ENCODE measurements at places on chromosomes 2 and 18.

- no peak for DNase-seq
Measured at GRCh38 chr18:55650363-55650870, 62.4 kb upstream of the TCF4 start.

GRCh38 chr18:52636536-52636935, 296.5 kb downstream of the DCC start:
- DNase-seq = no peak

DNA sequence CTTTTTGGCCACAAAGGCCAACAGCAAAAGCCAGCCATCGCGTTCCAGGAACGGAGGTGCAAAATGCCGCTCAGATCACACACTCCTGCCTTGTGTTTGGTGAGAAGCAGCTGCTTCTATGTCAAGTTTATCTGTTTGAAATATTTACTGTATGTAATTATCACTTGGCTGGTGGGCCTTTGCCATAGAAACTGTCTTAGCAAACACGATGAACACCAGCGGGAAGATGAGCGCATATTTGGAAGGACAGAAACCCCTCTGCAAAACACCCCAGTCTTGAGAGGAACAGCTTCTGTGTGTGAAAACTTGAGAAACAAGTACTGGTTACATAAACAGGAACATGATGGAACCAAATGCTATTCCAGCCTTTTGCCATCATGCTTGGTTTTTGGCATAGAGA, 59.7 kb downstream of the SCG2 start:
- no peak for DNase-seq

GRCh38 chr2:18372641-18373040, 187.8 kb downstream of the RDH14 start:
- DNase-seq = no peak

DNA sequence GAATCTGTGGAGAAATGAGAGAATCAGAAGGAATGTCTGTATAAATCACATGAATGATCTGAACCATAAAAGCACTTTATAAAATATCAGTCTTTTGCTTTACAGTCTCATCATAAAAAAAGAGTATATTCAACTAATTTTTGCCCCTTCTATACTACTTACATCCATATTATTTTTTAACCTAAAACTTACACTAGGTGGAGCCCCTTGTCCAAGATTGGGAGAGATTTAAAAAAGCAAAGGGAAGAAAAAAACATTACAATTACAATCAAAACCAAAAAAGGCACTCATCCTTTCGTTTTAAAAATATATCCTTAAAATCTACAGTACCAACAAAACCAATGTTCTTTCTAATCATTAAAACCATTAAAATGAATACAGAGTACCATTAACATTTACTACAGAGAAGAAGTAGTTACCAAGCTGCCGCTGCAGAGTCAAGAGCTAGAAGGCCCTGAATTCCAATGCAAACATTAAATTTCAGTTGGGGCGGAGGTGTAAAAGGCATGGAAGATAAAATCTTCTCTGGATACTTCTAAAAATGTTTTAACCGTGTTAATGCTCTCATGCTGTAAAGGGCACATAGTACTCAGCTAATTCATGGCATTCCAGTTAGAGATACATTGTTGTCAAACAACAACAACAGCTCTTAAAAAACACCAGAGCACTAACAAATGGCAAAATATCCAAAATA, 56.7 kb upstream of the EPB41L3 start:
- DNase-seq = no peak

DNA sequence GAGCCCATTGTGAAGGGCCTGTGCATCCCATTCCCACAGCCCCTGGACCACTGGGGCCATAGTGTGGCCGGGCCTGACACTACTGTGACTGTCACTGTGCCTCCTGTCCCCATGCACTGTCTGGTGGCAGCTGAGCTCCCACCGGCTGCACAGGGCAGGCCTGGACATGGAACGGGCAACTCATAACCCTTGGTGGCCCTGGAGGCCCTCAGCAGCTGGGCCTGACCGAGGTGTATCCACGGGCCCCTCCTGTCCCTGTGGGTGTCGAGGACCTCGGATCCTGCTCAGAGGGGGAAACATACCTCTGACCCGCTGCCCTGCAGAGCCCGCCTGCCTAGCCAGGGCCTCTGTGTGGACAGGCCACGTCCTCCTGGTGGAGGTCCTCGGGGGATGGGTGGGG, 7.8 kb upstream of the GAL3ST2 start:
- DNase-seq = no peak

DNA sequence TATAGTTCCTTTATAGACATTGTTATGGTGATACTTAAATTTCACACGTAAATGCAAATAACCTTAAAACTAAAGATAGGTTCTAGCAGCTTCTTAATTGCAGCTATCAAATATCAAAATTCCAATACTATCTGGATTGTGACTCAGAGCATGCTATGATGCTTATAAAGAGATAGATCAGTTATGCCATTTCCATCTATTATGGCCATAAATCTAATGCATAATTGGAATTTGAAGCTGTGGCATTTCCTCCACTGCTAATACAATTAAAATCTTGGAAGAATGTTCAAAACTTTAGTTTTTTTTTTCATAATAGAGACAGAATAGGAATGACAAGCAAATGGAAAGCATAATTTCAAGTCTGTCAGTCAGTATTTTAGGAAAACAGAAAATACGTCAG, 220.8 kb upstream of the GALNT5 start:
- DNase-seq = no peak

DNA sequence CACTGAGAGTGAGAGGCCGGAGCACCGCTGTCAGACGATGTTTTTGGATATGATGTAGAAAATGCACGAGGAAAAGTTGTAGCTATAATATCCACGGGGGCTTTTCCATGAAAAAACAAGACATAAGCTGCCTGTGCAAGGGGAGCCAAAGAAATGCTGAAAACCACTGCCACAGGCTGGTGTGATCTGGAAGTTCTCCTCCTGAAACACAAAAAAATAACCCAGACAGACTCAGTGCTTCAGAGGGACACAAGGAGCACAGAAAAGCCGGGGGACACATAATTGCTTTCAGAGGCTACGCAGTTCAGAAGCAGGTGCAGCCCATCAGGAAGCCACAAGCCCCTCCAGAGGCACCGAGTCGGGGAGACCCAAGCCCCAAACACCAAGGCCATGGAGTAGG, 98.2 kb downstream of the ZNF516 start:
- DNase-seq = no peak

- no peak for DNase-seq
Measured at GRCh38 chr2:222452422-222452950, 28.1 kb downstream of the SGPP2 start.

DNA sequence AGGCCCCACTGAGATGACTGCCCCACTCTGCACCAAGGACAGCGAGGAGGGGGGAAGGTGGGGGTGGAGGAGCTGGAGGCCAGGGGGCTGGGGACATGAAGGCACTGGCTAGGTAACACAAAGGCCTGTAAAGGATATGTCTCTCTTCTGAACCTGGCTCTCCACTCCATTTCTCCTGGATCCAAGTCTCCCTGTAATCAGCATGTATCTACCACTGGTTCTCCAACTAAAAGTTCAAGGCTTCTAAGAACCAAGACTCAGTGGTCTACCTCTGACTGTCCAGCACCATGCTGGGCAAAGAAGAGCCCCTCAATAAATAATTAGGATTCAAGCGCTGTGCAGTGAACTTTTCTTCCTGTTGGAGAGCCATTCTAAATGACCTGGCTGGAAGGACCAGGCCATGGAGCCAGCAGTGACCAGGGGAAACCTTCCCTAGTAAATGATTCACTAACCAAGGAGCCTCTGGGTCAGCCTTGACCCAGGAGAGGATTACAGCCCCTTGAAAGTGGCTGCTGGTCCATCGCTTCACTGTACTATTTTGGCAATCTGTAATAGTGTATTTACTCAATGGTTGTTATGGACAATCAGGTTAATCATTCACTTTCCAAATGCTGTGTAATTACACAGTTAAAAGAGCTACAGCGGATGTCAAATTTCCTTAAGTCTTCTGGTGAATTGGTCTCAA, 73.2 kb downstream of the BCL11A start:
- DNase-seq = no peak

DNA sequence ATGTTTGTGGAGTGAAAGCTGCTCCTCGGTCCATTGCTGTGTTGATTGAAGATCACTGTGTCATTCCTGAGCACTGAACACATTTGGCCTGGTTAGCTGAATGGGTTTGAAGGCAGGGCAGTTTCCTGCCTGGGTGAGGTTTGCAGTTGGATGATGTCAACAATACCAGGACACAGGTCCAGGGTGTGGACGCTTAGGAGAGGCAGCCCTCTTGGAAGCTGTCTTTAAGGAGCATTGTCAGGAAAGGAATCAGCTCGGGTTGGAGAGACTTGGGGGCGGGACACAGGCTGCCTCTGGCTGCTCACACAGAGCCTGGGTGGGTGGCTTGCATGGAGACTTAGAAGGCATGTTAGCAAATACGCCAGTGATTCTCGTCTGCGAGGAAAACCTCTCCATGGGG, 237.7 kb downstream of the SEPTIN10 start:
- no peak for DNase-seq

- DNase-seq = no peak
Measured at GRCh38 chr2:217958884-217959225, 43.9 kb downstream of the TNS1 start.

DNA sequence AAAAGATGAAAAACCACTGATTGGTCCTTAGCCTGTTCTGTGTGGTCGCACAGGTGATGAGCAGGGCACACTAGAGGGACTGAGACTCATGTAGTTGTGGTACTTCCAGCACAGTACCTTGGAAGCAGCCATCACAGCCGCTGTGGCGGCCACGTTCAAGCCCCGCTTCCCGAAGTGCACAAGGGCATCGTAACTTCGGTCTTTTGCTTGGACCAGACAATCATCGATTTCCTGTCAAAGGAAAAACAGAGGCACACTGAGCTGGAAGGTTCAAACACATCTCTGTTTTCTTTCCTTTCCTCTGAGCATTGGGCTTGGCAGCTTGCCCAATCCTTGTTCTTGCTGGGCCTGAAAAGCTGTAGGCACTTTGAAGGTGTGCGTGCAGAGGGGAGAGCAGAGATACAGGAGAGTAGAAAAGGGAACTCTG, 52.6 kb downstream of the MRPL35 start:
- DNase-seq = no peak

DNA sequence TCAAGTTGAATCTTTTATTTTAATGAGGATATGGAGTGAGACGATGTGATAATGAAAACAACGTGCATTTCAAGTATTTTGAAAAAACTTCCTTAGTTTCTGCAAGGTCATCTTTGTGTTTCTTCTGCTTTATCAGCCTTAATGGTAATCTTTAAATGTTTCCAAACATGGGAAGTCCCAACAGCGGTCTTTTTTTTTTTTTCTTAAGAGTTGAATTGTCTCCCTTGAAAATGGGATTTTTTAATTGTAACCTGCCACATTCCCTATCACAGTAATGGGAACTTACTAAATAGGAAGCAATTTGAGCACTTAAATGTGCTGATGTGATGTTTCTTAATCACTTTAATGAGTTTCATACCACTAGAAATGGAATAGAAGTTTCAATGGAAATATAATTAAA, 45.8 kb downstream of the ATIC start:
- DNase-seq = no peak

GRCh38 chr2:155356250-155356649, 657.8 kb downstream of the KCNJ3 start:
- DNase-seq = no peak

GRCh38 chr2:181372646-181373040, 84.5 kb upstream of the ITGA4 start:
- DNase-seq = no peak

- DNase-seq = no peak
Measured at GRCh38 chr2:32937602-32938448, 8.9 kb upstream of the LTBP1 start.

GRCh38 chr18:44258086-44258485, 422.6 kb upstream of the SETBP1 start:
- no peak for DNase-seq

DNA sequence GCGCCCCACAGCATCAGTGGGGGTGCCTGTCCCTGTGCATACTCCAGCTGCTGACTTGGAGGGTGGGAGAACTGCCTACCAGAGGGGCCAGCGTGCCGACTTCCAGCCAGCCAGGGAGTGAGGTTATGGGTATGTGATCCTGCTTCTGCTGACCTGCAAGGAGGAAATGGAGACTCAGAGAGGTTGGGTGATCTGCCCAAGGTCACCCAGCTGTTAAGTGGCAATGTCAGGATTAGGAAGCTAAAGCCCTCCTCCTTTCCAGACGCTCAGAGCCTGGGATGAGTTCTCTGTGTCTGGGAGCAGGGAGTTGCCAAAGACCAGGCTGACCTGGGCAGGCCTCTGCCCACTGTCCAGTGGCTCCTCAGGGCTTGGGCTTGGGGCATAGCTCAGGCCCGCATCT, 169.6 kb downstream of the GLI2 start:
- no peak for DNase-seq

GRCh38 chr2:48265169-48266030, 264.6 kb upstream of the STON1 start:
- DNase-seq = no peak

- DNase-seq = no peak
Measured at GRCh38 chr2:239181903-239182581, 218.8 kb downstream of the HDAC4 start.

DNA sequence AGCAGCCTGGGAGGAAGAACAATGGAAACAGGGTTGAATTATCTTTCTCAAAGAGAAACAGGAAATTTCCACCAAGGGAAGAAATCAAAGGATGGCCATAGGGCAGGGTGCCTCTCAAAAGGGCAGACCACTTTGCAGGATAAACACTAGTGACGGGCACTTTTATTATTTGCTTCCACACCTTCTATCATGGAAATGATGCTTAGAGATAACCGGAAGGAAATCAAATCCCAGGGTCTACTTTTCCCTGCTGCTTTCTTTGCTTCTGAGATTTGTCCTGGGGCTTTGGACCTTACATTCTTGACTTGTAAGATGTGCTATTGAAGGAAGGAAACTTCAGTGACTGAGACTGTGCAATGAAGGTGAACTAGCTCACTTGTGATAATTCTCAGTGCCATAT, 1.1 kb upstream of the SCN9A start:
- DNase-seq = no peak

- no peak for DNase-seq
Measured at GRCh38 chr2:19861813-19862212, 40.0 kb downstream of the TTC32 start.

GRCh38 chr18:60809937-60810336, 437.4 kb upstream of the MC4R start:
- DNase-seq = no peak

DNA sequence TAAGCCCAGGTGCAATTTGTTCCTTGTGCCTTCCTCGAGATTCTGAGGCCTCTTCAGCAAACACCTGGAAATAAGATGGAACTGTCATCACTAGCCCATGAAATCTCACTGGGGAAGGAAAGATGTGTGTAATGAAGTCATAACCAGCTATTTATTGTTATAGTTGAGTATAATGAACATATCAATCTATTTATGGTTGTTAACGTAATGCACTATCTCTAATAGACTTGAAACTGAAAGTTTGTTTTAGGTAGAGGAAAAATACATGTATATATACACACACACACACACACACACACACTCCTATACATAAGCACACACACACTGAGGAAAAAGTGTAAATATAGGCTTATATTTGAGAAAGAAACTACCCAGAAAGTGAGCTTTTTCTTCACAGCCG, 62.8 kb downstream of the UGGT1 start:
- no peak for DNase-seq

- no peak for DNase-seq
Measured at GRCh38 chr2:226934546-226935201, 98.8 kb downstream of the RHBDD1 start.

- DNase-seq = no peak
Measured at GRCh38 chr2:9807056-9807455, 36.2 kb upstream of the TAF1B start.
